NCI-H1092 (cell line): ENCODE measurements at places on chromosomes 12 and 14.

- no peak for DNase-seq
Measured at GRCh38 chr14:23335623-23336022, 14.4 kb downstream of the PABPN1 start.

- no peak for DNase-seq
Measured at GRCh38 chr12:53062011-53062961, 12.4 kb downstream of the TNS2 start.

GRCh38 chr12:25583545-25583944, 30.5 kb upstream of the LMNTD1 start:
- DNase-seq: no peak

- no peak for DNase-seq
Measured at GRCh38 chr12:62319058-62319457, 58.9 kb downstream of the USP15 start.

DNA sequence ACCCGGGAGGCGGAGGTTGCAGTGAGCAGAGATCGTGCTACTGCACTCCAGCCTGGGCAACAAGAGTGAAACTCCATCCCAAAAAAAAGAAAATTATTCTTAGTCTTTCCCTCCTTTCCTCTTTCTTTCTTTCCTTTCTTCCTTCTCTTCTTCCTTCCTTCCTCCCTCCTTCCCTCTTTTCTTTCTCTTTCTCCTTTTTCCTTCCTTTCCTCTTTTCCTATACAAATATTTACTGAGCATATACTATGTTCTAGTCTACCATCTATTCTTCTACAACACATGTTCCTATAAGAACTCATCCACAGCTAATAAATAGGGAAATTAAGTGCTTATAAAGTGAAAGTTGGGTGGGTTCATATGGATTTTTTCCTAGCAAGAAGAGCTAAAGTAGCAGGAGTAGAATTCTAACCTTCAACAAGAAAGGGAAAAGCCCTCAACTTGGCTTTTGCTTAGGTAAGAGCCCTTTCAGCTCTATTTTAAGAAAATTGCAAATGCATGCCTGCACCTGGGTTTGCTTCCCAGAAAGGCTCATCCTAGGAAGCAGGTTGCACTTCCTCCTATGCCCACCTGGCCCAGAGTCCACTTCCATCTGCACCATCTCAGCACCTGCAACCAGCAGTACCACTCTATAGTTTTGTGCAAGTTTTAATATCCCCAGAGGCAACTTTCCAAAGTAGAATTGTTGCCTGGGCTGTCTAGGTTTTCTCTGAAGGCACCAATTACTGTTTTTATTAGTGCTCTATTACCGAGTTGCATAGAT, 122.0 kb upstream of the CCND2 start:
- DNase-seq: no peak

DNA sequence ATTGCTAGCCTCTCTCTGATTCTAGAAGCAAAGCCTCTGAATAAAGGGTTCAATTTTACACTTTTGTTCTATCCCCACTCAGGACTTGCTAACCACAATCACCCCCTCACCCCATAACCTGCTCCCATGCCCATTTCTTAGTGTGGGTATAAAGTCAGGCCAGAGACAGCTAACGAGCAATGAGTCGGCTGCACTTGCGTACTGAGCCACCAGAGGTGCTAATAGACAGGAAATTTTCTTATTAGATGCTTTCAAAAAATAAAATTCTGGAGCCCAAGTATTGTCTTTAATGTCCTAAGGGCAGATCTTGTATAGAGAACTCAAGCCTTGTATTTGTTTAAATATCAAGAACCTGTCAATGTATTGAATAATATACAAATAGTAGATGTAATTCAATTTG, 256.9 kb downstream of the SYT1 start:
- no peak for DNase-seq

DNA sequence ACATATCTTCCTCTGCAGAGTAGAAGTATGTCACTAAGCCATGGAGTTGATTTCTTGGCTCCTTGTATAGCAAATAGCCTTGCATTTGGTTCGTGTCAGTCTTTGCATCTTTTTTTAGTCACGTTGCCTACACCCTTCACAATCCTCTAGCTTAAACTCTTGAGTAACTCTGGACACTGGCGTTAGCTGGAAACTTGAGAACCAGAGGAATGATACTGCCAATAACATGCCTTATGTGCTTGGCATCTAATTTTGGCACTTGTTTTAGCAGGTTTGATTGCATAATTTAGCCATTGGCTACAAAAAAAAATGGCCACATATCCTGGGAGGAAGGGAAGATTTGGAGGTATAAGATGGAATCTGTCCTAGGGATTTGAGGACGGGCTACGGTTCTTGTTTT, 136.2 kb downstream of the ETV6 start:
- no peak for DNase-seq

DNA sequence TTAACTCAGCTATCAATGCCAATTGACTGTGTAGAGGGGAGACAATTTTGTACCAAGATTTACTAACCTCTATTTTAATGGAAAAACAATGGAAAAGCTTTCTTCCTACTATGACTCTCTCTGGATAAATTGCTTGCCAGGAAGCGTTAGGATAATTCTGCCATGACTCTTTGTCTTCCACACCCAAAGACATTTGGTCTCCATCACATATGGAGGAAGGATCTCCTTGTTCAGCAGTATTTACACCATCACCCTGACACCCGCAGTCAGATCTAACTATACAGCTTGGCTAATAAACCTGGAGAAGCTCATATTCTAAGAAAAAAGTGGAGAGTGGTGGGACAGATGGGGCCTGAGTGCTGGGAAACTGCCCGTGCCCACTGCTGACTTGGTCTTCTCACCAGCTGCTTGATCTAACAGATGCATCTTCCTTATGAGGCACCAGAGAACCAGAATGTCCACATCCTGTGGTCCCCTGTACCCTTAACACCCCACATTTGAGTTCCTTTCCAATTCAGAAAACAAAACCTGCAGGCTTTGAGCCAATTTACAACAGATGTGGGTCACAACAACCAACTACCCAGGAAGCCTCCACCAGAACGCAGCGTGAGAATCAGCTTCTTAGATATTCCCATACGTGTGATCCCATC, 154.0 kb downstream of the DAD1 start:
- DNase-seq: no peak

DNA sequence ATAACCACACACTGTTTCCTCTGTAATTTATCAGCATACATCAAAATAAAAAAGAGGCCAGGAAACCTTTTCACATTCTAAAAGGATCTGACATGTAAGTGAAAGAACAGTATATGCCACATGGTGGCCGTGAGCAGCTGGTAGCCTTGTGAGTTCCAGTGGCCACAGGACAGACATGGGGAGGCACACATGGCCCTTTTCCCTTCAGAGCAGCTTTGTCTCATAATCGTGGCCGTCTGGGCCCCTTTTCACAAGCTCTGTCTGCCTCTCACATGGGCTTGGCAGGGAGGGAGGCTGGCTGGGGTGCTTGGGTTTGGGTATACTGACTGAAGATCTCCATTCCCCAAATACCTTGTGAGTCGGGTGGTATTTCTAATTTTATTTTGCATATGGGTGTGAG, 1.5 kb upstream of the ZDHHC22 start:
- DNase-seq: no peak

DNA sequence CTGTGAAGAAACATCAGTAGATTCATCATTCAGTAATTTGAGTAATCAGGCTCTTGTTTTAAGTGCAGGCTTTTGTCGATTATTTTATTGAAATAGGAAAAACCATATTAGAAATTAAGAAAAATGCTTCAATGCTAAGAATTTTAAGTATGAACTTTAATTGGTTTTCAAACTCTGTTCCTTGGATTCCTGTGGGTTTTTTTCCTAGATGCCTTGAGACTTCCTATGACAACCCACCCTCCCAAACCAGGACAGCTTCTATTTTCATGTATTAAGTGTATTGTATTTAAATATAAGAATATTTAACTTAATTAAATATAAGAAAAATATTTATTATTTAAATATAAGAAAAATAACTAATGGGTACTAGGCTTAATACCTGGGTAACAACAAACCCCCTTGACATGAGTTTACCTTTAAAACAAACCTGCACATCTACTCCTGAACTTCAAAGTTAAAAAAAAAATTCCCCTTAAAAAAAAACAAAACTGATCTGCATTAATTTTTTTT, 3.0 kb downstream of the ARHGAP5 start:
- DNase-seq: no peak

DNA sequence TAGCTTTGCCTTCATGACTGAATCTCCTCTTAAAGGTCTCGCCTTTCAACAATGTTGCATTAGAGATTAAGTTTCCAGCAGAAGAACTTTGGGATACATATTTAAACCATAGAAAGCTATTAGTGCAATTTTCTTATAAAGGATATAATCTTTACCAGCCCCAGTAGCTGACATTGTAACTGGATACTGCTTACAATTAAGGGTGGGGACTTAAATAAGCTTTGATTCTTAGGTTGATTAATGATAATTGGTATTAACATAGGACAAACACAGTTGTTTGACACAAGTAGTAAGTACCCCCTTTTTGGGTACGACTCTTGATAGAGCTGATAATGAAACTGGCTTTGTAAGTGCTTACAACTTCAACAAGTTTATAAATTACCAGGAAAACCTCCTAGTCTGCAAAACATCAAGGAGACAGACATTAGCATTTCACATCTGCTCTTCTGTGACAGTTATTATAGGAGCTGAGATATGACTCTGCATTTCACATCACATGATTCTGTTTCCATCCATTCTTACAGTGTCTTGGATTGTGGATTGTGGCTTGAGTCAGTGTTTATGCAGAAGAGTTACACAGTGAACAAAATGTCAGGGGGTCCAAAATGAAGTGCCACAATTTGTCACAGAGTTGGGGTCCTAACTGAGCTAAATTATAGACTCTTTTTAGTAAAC, 249.1 kb upstream of the E2F7 start:
- no peak for DNase-seq

DNA sequence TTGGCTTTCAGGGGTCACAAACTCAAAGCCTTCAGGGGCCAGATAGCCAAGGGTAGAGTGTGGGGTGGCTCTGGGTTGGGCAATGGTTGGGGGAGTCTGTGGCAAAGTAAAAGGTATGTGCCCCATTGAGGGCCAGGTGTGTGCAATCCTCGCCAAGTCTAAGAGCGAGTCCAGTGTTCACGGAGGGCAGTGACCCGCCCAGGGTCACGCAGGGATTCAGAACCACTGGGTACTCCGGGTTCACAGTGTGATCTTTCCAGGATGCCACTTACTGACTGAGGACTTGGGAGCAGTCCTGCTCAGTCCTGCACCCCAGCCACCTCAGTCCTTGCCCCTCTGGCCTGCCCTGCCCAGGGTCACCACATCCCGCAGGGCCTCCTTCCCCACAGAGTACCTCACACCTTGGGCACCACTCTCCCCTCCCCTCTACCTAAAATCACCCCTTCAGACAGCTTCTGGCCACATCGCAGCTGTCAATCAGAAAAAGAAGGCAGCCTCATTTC, 15.7 kb downstream of the ZDHHC22 start:
- DNase-seq: no peak

DNA sequence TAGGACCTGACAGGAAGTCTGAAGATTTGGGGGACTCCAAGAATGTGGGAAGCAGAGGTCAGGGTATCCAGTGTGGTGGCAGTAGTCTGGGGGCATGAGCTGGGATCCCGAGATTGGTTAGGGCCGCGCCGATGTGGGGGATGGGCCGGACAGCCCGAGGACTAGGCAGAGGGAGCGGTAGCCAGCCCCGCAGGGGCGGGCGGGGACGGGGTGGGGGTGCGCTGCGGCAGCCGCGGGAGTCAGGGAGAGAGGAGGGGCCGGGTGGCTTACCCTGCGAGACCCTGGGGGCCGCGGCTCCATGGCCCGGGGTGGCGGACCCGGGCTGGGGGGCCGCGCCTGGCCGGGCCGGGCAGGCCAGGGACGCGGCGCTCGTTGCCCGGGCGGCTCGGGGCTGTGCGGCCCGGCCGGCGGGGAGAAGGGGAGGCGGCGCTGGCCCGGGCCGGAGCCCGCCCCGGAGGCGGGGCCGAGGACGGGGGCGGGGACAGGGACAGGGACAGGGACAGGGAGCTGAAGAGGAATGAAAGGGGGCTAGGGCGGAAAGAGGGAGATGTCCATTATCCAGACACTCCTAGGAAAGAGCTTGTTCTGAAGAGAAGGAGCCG, 5.6 kb downstream of the ZNF385A start:
- peak; percentile 66 for DNase-seq

DNA sequence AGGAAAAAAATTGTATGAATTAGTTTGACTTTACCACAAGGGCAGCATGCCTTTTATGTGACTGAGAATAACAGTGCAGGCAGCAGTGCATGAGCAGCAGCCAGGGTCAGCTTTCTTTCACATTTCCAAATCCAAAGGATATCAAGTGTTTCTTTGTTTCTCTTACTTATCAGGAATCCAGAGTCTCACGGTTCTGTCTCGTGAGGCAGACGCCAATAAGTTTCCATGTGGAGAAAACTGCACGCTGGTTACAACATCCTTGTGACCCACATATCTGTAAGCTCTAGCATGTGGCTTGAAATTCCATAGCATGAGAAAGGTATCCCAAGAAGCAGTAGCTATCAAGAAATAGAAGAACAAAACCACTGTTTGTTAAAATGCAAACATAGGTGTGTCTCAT, 27.6 kb downstream of the GALNT4 start:
- DNase-seq: no peak

DNA sequence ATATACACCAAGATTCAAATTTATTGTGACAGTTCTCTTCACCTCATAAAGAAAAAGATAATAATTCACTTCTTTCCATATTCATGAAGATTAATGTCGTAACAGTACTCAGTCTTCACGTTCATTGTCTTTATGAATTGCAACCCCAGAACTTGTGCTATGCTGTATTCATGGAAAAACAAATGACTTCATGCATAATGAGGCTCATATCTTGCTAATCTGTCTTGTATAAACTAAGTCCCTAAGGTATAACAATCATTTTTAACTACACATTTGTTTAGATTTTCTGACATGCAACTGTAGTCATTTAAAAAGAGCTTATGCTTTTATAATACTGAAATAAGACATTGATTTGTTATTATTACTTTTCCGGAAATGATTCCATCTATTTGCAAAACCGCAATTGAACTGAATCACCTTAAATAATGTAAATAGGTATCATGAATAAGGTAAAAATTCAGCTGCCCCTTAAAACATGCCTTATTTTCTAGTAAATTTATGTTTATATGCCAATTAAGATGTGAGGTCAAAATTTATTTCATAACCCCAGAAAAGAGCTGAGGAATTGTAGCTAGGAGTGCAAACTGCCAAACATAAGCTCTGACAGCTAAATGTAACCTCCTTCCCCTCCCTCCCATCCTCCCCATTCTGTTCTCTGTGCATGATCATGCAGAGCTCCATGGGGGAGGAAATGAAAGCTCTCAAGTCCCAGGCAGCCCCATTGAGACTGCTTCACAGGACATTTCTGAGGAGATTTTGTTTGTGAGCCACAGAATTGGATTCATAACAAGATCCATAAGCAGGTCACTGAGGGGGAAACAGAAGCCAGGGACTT, 301.6 kb downstream of the ATP23 start:
- DNase-seq: no peak

DNA sequence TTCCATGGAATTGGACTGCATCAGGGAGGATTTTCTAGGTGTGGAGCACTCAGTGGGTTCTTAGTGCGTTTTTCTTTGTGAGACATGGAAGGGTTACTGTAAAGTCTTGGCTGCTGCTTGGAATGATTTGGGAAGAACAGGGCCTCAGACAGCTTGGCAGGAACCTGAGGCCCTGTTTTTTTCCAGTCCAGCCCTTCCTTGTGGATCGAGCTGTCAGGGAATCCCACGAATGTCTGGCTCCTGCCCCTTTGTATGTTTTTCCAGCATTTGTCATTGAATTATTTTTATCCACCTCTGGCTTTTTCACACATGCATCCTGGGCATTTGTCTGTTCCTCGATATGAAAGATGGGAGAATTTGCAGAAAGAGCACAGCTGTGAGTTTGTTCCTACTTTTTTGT, 158.5 kb downstream of the TGFB3 start:
- DNase-seq: no peak
